ENCODE measurements at places on chromosomes 4 and X.
A peak's percentile ranks its signal among the peaks of the same experiment; 100 is the strongest.

DNA sequence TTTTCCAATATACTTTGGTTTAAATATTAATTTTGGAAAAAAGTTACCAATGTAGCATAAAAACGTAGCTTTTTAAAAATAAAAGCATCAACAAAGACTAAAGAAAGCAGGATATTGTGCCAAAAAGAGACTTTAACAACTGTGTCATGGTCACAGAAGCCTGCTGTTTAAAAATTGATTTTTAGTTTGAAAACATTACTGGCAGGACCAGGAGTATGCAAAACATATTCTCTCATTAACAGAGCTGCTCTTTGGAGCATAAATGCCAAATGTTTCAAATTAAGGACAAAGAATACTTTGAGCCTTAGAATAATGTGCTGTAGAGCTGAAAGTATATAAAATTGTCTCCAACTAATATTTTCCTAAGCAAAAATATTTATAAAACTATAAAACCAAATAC lies 279.0 kb downstream of the ARAP2 start:
- DNase-seq, result no peak

- no peak for DNase-seq
Observed at GRCh38 chr4:158356301-158356700, 146.0 kb downstream of the TMEM144 start.

DNA sequence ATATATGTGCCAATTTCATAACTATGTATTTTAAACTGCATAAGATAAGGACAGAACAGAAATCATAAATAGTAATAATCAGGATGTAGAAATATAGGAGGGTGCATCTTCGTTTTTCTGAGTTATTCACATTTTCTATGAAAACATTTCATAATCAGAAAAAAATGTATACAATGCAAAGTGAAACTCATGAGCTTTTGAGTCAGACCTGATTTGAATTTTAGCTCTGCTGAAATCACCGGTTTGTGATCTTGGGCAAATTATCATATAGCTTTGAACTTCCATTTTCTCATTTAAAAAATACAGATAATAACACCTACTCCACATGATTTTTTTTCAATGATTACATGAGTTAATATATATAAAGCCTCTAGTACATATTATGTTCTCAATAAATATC lies 106.9 kb downstream of the KDR start:
- DNase-seq, result peak; percentile 17

DNA sequence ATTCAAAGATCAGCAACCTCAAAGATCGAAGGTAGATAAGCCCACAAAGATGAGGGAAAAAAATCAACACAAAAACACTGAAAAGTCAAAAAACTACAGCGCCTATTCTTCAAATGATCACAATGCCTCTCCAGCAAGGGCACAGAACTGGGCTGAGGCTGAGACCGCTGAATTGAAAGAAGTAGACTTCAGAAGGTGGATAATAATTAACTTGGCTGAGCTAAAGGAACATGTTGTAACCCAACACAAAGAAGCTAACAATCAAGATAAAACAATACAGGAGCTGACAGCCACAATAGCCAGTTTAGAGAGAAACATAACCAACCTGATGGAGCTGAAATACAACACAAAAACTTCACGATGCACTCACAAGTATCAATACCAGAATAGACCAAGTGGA lies 231.1 kb downstream of the STPG2 start:
- DNase-seq, result no peak

DNA sequence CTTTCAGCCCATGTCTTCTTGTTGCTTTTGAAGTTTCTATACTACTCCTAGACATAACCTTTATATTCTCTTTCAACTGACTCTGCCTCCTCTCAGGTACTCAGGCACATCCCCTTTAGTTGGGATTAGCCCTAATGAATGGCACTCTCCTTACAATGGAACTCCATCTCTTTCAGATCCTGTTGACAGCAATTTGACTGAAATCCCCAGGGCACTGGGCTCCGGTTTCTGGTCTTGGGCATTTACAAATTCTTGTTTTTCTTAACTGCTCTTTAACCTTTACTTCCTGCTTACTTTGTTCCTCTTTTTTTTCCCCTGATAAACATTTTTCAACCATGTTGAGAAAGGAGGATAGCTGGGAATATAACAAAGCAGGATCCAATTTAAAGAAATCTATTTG lies 68.9 kb downstream of the ENOX2 start:
- DNase-seq, result no peak

DNA sequence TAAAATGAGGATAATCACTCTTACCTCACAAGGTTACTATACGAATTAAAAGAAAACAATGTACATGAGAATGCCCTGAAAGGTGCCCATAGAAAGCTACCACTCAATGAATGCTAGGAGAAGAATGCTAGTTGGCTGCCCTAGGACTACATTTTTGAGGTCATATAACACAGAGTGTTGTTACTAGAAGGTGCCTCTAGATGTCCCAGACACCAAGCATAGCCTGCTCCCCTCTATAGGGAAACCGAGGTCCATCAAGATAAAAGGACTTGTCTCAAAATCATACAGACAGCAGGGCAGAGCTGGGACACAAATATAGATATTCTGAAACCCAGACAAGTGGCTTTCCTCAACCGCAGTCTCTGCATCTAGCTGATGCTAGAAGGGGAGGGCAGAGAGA lies 147.0 kb upstream of the ARHGEF9 start:
- DNase-seq, result peak; percentile 6

DNA sequence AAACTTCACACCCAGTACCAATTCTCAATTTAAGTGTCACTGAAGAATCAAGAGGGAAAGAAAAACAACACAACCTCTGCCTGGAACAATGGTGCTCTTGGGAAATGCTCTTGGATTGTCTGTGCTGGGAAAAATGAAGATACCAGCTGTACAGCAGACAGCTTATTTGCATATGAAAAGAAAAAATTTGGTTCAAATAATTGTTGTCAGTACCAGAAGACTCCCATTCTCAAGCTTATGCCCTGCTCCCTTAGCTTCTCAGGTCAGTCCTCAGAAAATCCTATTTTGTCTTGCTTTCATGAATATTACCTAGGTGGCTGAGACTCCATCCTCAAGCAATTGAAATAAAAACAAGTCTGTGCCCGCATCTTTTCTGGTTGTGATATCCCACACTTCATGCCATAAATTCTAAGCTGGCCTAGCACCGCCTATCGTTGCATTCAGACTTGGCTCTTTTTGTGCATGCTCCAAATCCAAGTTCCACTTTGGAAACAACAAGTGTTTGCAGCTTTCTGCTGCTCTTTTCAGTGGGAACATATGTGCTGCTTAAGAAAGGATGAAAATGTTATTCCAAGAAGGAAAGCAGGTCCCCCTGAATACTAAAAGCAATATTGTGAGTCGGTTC lies 431.6 kb downstream of the INPP4B start:
- DNase-seq, result no peak

- DNase-seq, result no peak
Observed at GRCh38 chr4:75710246-75710645, 14.1 kb upstream of the USO1 start.

DNA sequence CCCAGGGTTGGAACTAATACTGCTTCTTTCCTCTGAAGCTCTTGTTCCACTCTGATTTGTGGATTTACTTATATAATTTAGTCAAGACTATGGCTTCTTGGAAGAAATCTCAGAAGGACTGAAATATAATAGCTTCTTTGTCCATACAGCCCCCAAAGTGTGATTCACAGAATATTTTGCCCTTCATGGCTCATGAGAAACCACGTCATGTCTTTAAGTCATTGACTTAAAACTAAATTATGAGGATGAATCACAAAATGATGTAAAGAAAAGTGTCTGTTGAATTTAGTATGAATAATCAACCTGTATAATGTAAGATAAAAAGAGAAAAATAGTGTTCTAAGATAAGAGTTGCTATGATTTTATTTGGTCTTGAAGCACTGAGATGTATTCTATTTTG lies 43.3 kb upstream of the AGA start:
- DNase-seq, result peak; percentile 93

- no peak for DNase-seq
Observed at GRCh38 chrX:14930663-14931062, 57.4 kb downstream of the MOSPD2 start.

DNA sequence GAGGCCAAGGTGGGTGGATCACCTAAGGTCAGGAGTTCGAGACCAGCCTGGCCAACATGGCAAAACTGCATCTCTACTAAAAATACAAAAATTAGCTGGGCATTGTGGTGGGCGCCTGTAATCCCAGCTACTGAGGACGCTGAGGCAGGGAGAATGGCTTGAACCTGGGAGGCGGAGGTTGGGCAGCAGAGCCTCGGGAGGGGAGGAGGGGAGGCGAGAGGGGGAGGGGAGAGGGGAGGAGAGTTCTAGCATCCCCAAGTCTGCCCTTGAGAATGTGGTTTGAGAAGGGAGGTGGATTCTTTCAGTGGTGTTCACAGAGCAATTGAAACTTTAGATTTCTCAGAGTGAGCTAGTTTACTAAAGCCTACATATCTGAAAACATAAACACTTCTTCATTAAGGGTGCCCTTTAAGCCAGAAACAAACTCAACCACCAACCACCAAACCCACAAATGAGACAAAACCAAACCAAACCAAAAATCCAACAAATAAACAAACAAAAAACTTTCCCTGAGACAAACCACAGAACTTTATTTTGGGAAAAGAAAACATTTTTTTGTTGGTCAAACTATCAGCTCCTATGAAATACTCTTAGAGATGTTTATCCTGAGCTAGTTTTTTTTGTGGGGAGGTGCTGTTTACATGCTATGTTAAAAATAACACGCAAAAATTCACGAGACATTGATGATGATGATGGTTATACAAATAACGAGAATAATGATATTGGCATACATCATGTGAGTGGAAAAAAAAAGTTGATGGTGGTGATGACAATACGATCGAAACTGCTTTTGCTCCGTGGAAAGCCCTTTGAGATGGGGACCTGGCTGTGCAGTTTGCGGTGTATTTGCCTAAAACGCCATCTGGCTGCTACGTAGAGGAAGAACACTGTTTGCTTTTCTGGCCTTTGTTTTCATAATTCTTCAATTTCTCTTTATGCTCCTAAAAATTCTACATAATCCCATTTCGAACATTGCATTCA lies 98.2 kb upstream of the PRKX start:
- DNase-seq, result peak; percentile 39

DNA sequence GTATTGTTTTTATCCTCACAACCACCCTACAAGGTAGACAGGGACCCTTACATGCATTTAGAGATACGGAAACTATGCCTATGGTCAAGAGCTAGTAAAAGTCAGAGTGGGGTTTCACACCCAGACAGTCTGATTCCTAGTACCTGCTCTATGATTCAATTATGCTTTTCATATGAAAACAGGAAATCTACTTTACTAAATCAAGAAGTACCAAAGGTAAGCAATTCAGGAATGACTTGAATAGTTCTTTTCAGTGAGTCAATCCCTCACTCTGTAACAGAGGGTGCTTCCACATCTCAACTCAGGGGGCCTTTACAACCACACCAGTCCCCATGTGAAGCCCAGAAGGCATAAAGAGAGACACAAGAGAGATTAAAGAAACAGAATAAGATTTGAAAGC lies 191.4 kb downstream of the PPP3CA start:
- DNase-seq, result peak; percentile 19

- DNase-seq, result peak; percentile 74
Observed at GRCh38 chrX:129726307-129727111, 12.3 kb upstream of the XPNPEP2 start.

GRCh38 chrX:130071611-130072344 lies 38.5 kb downstream of the ELF4 start:
- DNase-seq, result no peak

- peak; percentile 87 for DNase-seq
Observed at GRCh38 chr4:25234390-25235370, 847 bp downstream of the PI4K2B start.

GRCh38 chrX:30637874-30638815 lies 15.1 kb upstream of the GK start:
- no peak for DNase-seq

DNA sequence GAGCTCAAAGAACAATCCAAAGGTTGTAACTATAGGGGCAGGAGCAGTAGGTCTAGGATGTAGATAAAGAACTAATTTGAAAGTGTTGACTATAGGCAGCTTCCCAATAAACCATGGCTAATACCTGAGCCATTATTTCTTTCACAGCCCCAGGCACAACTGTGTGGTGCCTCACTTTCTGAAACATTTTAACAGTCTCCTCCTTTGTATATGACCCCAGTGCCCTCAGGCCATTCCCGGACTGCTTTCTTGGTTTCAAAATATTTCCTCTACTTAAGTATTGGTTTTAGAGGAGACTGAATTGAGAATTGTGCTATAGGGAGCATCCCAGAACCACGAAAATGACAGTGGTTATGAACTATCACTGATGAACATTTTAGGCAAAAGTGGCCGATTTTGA lies 728.7 kb downstream of the IL1RAPL1 start:
- no peak for DNase-seq

- peak; percentile 66 for DNase-seq
Observed at GRCh38 chrX:65596270-65597034, 61.9 kb upstream of the LAS1L start.

- DNase-seq, result peak; percentile 95
Observed at GRCh38 chr4:40057586-40058091, 989 bp downstream of the N4BP2 start.

- no peak for DNase-seq
Observed at GRCh38 chr4:16139066-16139945, 55.5 kb upstream of the PROM1 start.

GRCh38 chr4:127400731-127401346 lies 231.9 kb upstream of the INTU start:
- peak; percentile 70 for DNase-seq

- DNase-seq, result no peak
Observed at GRCh38 chrX:130772776-130773143, 130.2 kb downstream of the ENOX2 start.

DNA sequence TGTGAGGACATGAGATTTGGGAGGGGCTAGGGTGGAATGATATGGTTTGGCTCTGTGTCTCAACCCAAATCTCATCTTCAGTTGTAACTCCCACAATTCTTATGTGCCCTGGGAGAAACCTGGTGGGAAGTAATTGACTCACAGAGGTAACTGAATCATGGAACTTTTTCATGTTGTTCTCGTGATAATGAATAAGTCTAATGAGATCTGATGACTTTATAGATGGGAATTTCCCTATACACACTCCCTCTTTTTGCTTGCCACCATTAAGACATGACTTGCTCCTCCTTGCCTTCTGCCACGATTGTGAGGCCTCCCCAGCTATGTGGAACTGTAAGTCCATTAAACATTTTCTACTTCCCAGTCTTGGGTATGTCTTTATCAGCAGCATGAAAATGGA lies 253.2 kb upstream of the GK2 start:
- DNase-seq, result peak; percentile 26

GRCh38 chr4:152278505-152279233 lies 257.2 kb downstream of the FBXW7 start:
- DNase-seq, result no peak

DNA sequence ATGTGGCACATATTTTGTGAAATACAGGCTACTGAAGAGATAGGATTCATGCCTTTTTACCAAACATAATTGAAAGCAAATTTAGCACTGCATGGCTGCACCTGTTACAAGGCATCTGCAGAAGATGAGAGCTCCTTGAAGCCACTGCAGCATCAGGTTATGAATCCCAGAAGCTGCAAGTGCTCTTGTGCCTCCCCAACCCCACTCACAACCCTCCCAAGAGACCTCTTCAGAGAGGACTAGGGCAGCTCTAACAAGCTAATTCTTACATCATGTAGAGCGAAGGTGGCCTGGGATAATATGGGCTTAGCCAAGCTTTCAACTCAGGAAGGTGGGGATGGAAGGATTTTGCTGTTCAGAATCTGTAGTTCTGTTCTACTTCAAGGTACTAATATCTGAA lies 27.2 kb downstream of the MFAP3L start:
- DNase-seq, result no peak
